Fibroblast of the aortic adventitia (primary cell): ENCODE measurements at places on chromosomes 6 and 20. TPM values are rescaled to one million over a fixed set of nuclear protein-coding genes. Genes with fewer than 3 reads are reported as not detected.

DNA sequence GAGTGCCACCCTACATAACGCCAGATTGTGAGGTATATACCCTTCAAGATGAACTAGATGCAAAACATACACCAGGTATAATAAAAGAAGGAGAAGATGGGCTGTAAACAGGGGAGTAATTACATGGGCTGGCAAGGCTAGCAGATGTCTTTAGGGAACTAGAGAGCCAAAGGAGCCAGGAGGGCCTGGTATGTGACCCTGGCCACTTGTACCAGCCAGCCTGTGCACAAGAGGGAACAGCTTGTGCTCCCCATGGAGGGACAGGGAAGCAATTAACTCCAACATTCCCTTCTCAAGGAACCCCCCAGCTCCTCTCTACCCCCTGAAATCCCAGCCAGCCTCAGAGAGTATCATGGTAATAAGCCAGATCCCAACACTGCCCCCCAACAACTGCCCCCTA, 139.9 kb downstream of the HIVEP2 start:
- DNase-seq, result no peak

DNA sequence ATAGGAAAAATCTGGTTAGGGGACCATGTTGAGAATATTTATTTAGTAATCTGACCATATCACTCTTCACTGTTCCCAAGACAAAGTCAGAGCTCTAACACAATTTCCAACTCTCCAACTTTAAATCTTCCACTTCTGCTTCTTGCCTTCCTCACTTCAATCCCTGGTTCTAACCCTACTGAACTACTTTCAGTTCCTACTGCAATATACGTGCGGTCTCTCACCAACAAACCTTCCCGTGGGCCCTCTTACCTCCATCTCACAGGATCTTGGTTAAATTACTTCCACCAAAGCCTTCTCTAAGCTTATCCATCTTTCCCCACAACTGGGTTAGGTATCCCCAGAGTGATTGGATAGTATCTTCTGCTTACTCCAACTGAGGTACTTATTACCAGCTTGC, 8.0 kb downstream of the EIF2S2 start:
- DNase-seq, result no peak

- DNase-seq, result peak; percentile 19
Measured at GRCh38 chr6:57130661-57131177, 40.7 kb downstream of the ZNF451 start.

DNA sequence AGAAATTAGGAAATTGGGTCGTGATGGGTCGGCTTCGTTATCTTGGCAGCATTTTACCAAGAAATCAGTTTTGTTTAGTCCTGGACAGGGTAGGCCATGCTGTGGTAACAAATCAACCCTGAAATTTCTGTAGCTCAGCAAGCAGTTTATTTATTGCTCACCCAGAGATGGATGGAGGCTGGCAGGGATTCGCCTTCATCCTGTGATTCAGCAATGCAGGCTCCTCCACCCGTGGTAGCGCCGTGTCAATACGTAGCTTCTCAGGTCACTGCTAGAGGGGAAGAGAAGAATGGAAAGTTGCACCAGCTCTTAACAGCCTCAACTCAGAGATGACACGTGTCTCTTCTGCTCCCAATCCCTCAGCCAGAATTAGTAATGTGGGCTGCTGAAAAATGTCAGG, 157.0 kb upstream of the SGK1 start:
- DNase-seq, result no peak

DNA sequence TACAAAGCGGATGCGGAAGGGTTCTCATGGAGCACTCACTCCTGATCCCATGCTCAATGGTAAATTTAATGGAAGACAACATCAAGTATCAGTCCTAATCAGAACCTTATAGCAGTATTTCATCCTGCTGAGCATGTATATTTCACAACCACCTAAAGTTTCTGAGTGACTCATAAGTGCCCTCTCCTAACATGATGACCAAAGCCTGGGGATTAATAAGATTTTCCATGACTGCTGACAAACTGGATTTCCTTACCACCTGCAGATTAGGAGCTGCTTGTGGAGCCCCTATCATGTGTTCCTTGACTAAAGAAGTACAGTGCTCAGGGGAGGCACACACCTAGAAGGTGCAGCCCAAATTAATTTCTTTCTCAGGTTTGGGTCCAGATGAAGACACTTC, 112.8 kb downstream of the INSM1 start:
- DNase-seq, result peak; percentile 80

- DNase-seq, result no peak
Measured at GRCh38 chr6:95547043-95547442, 30.3 kb upstream of the MANEA start.

The SAMD3 gene
- 9.1 and 33.9 TPM in 2 replicates for total RNA-seq

The FNDC1 gene
- total RNA-seq, result 0.16 and 1.6 TPM in 2 replicates

- DNase-seq, result no peak
Measured at GRCh38 chr6:74320715-74321114, 624.7 kb downstream of the CD109 start.

DNA sequence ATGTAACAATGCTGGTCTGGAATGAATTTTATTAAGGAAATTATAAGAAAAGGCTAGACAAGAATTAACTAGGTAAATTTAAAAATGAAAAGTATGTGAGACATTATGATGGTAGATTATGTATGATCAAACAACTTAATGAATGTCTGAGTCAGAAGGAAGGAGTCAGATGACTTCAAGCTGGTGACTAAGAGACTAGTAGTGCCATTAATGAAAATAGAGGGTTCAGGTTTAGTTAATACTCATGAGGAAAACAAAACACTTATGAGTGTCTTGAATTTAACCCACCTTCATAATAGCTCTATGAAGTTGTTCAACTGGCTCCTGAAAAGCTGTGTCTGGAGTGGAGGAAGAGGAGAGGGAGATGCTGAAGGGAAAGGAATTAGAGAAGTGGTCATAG, 256.3 kb downstream of the ADGRB3 start:
- no peak for DNase-seq

The RNF182 gene
- total RNA-seq, result 0.74 and 2.9 TPM in 2 replicates

DNA sequence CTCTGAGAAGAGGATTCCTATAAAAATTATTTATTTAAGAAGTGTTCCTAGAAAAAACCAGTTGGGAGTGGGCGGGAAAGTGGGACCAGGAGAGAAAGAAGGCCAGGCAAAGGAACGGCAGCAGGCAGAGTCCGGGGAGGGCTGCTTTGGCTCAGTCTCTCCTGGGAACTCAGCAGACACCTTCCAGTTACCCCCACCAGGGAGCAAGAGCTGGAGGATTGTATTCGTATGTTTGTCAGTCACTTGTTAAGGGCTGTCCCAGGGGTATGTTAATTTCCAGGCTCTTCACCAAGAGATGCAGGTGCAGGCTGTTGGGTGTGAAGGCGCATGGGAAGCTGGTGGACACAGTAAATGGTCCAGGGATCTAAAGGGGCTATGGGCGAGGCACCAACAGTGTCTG, 53.0 kb upstream of the CHD6 start:
- DNase-seq, result no peak

DNA sequence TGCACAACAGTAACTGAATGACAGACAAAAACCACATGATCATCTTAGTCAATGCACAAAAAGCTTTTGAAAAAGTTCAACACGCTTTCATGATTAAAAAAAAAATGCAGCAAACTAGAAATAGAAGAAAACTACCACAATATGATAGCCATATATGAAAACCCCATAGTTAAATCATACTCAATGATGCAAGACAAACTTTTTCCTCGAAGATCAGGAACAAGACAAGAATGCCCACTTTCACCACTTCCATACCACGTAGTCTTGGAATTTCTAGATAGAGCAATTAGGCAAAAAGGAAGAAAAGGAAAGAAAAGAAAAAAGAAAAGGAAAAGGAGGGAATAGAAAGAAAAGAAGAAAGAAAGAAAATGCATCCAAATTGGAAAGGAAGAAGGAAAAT, 44.6 kb upstream of the SLC23A2 start:
- DNase-seq, result no peak
